Esophagus squamous epithelium (tissue), 5 donors: ENCODE measurements at places on chromosomes 16 and 17.

GRCh38 chr17:8867361-8867981, at the start of gene PIK3R6:
Gene PIK3R6 (minus strand): TSS chr17:8867674. CDS start chr17:8849794, 17,880 bp downstream.
- no peak for DNase-seq

DNA sequence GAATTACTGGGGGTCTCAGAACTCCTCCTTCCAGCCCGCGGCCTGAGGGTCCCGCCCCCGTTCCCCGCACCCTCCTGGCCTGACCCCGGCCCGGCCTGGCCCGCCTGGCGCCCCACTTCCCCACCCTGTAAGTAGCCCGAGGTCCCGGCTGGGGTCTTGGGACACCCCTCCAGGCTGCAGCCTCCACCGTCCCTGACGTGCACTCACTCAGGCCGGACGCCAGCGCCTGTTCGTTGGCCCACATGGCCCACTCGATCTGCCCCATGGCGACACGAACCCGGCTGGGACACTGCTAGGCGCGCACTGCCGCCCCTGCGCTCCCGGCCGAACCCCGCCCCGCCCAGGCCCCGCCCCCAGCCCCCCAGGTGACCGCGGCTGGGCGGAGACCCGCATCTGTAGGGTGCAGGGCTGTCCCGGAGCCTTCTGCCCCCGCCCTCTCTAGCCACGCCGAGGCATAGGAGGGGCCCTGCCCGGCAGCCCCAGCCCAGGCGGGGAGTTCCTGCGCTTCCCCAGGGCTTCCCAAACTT, at the start of gene CYBA:
Gene CYBA, minus strand, starts transcription at position 305 of the 527 bp plus-strand sequence. Its CDS starts 40 bp downstream, at position 265.
- DNase-seq = no peak

DNA sequence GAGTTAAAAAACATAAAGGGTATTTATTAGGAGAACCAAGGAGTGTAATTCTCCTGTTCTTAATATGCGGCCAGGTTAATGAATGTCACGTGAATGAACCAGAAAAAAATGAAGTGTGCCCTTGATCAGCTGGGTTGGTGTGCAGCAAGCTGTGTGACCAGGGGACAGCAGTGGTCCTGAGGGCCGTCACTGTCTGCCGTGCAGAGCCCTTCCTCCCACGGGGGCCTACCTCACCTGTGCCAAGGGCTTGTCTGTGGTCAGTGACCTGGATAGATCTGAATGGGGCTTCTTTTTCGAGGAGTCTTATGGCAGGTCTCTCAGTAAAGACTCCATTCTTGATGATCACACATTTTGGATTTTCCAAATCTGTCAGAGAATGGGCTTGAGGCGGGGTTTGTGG, 17.7 kb upstream of the STH start:
- no peak for DNase-seq

DNA sequence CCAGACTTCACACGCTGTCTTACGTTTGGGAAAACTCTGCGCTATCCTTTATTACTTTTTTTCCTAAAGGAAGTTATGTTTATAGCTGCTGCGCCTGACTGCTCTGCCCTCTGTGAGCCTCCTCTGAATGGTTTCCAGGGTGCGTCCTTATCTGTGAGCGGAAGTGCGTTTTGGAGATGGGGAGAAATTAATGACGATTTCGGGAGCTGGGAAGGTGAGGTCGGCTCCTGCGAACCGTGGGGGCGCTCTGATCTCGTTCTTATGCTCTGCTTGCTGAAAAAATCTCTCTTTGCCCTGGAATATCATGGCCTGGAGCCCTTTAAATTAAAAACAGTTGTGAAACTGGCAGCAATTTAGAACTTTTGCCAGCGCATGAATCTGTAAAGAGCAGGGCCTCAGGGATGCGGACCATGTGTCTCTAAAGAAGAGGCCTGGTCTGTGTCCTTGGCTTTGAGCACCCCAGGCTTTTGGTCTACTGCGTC, 135.7 kb upstream of the ZFHX3 start:
- DNase-seq = no peak

GRCh38 chr17:74107107-74107506, 96.4 kb upstream of the RPL38 start:
- DNase-seq = no peak

DNA sequence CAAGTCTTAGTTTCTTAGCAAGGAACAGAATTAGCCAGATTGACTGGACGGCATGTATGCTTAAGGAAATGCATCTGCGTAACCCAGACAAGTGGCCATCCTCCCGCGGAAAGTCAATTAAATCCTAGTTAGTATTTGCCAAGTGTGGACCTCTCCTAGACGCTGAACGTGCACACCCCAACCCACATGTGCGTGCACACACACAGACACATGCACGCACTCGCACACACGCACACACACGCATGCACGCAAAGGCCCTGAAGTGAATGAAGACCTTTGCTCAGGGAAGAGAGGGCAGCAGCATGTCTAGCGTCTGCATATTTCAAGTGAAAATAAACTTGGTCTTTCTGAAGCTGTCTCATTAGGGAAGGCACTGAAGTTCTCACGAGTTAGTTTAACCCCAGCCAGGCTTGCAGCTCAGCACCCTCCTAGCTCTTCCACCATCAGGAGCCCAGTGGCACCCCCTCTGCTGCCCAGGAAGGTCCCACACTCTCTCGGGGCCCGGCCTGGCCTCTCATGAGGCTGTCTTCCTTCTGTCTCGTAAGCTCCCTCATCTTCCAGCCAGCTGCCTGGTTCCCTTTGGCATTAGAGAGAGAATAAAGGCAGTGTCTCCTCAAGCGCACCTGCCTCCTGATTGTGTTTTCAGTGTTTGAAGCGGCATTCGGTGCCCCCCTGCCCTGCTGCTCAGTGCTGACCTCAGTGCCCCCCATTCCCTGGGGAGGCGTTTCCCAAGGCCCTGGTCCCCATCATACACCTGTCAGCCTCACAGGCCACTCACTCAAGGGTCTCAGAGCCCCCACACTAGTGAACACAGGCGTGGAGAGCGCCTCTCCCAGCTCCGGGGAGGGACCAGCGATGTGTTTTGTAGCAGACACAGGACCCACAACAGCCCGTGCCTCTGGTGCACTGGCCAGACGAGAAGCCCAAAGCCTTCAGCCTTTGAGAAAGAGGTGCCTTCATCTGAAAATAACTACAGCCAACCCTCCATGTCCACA, 52.2 kb upstream of the CHMP6 start:
- DNase-seq = no peak

GRCh38 chr16:67198238-67198734, 645 bp upstream of the ELMO3 start:
- DNase-seq = no peak

DNA sequence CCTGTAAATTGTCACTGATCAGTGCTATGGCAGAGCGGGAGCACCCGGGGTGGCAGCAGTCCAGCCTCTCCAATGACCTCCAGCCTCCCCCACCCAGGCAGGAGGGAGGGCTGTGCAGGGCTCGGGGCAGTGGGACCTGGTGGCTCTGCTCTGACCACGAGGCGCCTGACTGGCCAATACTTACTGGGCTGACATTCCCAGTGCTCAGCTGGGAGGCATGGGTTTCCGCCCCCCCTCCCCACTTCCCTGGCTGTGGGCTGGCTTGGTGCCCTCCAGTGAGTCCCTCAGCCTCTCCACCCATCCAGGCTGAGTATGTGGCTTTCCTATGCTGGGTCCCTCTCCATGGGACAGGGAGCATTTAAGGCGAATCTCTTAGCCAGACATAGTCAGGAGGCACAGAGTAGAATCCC, 2.7 kb downstream of the SOCS3 start:
- DNase-seq = no peak

GRCh38 chr16:84652566-84652965, 4.3 kb downstream of the KLHL36 start:
- no peak for DNase-seq

DNA sequence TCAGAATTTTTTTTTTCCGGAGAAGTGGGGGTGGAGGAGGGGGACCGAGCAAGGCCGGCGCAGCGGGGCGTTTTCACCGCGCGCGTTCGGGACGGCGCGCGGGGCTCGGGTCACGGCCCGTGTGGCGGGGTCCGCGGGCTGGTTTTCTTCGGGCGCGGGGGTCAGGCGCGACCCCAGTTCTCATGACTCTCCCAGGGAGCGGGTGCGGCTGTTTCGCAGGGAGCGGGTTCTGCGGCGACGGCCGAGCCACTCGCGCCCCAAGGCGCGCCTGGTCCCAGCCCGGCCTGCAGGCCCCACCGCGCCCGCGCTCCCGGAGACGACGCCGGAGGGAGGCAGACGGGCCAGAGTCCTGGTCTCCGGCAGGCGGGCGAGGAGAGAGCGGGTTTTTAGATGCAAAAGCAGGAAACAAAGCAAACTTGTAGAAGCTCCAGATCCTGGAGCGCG, 1.0 kb downstream of the BAHCC1 start:
- DNase-seq = no peak

DNA sequence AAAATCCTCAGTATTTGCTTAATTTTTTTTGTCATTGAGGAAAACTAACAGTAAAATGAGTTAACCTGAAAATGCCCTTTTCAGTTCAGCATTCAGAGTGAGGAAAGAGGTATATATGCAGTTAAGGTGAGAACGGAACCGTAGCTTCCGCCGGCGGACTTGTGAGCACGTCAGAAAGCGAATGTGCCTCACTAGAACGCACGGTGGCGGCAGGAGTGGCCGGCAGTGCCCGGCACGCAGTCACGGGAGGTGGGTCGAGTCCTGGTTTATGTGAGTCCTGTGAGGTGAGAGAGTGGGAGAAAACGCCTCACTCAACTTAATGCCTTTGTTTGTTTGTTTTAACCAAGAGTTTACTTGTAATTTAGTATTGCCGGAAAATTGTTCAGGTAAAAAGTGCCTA, 6.1 kb downstream of the SEC14L1 start:
- DNase-seq = no peak

DNA sequence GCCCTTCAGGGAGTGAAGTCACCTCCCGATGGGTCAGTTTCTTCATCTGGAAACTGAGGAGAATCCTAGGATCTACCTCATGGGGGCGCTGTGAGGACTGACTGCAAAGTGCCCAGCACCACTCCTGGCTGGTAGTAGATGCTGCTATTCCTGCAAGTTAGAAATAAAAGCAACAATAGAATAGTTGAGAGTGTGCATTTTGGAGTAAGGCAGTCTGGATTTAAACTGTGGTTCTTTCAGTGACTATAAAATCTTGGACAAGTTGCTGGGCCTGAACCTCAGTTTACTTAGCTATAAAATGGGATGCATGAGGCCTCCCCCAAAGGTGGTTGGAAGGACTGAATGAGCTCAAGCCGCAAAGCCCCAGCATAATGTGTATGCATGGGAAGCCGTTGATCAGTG, 70.6 kb downstream of the CYB5B start:
- no peak for DNase-seq

DNA sequence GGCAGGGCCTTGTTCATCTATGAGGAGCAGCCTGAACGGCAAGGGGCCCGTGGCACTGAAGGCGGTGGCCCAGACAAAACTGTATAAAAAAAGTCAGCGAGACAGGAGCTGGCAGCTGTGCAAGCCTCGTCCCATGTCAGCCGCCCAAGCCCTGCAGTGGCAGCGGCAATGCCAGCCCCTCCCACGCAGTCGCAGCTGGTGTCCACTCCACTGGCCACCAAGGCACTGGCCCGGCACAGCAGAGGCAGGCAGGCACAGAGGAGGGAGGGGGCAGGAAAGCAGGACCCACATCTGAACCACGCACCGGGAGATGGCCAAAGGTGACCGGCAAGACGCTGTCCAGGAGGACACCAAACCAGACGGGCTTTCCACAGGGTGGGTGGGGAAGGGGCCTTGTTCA, 15.9 kb upstream of the C16orf95 start:
- DNase-seq = no peak

- DNase-seq = no peak
Measured at GRCh38 chr17:76252040-76252954, 12.0 kb upstream of the RNF157 start.

DNA sequence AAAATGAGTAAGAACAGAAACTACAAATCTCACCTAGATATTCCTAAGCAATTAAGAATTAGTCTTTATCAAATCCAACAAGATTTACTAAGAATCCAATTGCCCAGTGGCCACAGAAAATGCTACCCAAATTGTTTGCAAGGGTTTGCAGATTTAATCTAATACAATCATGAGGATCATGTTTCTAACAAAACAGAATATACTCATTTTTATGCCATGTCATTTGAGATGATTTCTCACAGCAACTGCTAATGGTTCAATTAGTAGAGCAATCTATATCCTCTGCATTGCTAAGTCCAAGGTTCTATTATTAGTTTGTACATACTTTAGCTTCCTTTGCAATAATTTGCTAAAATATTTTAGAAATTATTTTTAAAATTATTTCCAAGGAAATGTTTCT, 41.2 kb downstream of the HELZ start:
- no peak for DNase-seq

GRCh38 chr17:45896803-45897693, 2.7 kb downstream of the MAPT start:
- DNase-seq = no peak

DNA sequence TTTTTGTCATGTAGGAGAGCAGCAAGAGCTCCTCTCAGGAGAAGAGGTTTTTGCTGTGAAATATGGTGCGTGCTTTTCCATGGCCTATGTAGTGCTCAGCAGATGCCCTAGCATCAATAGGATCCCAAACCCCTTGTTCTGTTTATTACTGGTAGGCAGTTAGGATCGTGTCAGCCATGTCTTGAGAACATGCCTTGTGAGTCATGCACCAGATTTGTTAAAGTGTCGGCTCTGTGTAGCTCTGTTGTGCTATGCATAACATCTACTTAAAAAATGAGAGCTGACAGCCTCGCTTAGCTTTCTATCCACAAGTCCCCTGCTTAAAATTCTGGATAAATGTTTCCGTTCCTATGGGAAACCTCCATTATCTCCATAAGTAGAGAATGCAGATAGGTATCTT, 4.4 kb upstream of the EIF4A3 start:
- DNase-seq = no peak

GRCh38 chr16:26963109-26963508, 103.6 kb upstream of the C16orf82 start:
- no peak for DNase-seq

GRCh38 chr17:1592751-1593629, 30.4 kb upstream of the PITPNA start:
- no peak for DNase-seq

GRCh38 chr16:89048871-89049422, 44.7 kb upstream of the ACSF3 start:
- no peak for DNase-seq

GRCh38 chr16:67999985-68000384, 701 bp upstream of the DPEP2 start:
- no peak for DNase-seq

DNA sequence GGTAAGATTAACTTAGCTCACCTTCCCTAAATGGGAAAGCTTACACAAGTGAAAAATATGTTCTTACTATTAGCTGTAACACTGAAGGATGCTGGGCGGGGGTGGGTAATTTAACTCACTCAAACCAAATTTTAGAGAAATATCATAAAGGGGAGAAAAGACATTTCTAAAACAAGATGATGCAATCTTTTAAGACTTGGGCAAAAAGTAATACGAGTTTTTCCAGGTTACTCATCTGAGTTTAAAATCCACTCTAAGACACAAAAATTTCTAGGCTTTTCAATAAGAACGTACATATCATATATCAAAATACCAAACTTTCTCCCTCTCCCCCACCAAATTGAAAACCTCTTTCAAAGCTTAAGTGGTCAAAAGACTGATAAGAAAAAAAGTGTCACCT, 228.8 kb downstream of the CEP112 start:
- DNase-seq = no peak

- no peak for DNase-seq
Measured at GRCh38 chr17:79202480-79202879, 127.9 kb downstream of the ENGASE start.

GRCh38 chr17:41803049-41804020, 8.4 kb downstream of the P3H4 start:
- DNase-seq = no peak
